ENCODE measurements at places on chromosomes 13 and 19. TPM values are rescaled to one million over a fixed set of nuclear protein-coding genes. Genes with fewer than 3 reads are reported as not detected.

The SIPA1L3 gene
- total RNA-seq: 16.7 TPM

The TMPRSS9 gene
- not detected for total RNA-seq

The FAAP24 gene
- total RNA-seq: 10.7 TPM

The CEACAM7 gene
- total RNA-seq: not detected

- H3K27ac ChIP-seq: no peak overlapping the region
- no peaks in the 10 kb centered on the region for H3K36me3 ChIP-seq
- no peaks in the 10 kb centered on the region for H3K27me3 ChIP-seq
- H3K4me1 ChIP-seq: no peaks in the 10 kb centered on the region
- H3K4me3 ChIP-seq: no peak overlapping the region
- DNase-seq: no peak
Measured at GRCh38 chr13:54449922-54450321, 1421.3 kb downstream of the OLFM4 start.

- H3K4me1 ChIP-seq: peaks cover 54% of the 10 kb centered on the region
- DNase-seq: no peak
- H3K36me3 ChIP-seq: peaks cover 45% of the 10 kb centered on the region
- no peaks in the 10 kb centered on the region for H3K27me3 ChIP-seq
- peak overlapping the region; percentile 95 for H3K4me3 ChIP-seq
Measured at GRCh38 chr19:39971380-39972035, 543 bp downstream of the PSMC4 start.

DNA sequence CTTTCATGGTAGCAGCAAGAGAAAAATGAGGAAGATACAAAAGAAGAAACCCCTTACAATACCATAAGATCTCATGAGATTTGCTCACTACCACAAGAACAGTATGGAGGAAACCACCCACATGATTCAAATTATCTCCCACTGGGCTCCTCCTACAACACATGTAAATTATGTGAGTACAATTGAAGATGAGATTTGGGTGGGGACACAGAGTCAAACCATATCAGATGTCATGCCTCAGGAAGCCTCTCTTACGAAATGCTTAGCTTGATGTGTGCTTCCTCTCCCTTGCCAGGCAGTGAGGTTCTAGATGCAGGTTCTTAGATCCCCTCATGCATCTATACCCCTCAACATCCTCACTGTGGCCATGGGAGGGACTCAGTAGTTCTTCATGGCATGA, 63.2 kb upstream of the RGCC start:
- no peaks in the 10 kb centered on the region for H3K36me3 ChIP-seq
- DNase-seq: no peak
- H3K4me1 ChIP-seq: no peaks in the 10 kb centered on the region

GRCh38 chr19:9362905-9363304, at the start of gene ZNF177:
TSS of gene ZNF177 (plus strand) at chr19:9363013. CDS start at chr19:9378312, 15,299 bp downstream.
- no peak for DNase-seq
- no peak within 1 kb of the TSS for H3K4me3 ChIP-seq
- H3K36me3 ChIP-seq: peaks cover 2% of the 10 kb centered on the region
- no peaks in the 10 kb centered on the region for H3K4me1 ChIP-seq
- no peaks in the 10 kb centered on the region for H3K27me3 ChIP-seq

- H3K4me1 ChIP-seq: no peaks in the 10 kb centered on the region
- no peak overlapping the region for H3K27ac ChIP-seq
- no peaks in the 10 kb centered on the region for H3K36me3 ChIP-seq
Measured at GRCh38 chr19:3441089-3441985, 39.0 kb downstream of the SMIM24 start.

DNA sequence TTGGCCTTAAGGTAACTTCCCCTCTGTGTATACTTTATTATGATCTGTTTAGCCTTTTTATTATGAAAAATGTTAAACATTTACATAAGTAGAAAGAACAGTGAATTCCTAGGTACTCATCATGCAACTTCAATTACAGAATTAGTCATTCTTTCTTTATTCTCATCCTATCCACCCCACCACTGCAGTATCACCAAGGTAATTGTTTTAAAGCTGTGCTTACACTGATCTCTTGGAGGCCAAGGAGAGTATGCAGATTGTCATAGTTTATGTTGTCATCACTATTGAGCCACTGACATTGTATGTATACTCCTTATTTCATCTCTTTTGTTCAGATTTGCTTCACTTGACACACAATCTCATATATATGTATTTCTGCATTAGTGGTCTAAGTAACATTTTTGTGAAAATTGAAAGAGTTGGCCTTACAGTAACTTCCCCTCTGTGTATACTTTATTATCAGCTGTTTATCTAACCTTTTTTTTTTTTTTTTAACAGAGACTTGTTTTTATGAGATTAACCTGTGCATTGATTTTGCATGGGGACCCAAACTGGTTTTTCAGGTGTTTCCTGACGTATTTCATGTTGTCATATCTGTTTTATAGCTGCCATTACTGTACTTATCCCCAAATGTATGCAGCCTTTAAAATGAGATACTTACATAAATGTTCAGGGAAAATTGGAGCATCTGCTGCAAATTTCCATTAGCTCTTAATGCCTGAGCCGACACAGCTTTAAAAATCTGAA, 4.5 kb downstream of the ZNF507 start:
- H3K4me1 ChIP-seq: peaks cover 68% of the 10 kb centered on the region
- peaks cover 63% of the 10 kb centered on the region for H3K36me3 ChIP-seq
- H3K4me3 ChIP-seq: no peak overlapping the region

GRCh38 chr19:17070421-17070820, 4.8 kb downstream of the HAUS8 start:
- H3K4me1 ChIP-seq: peaks cover 46% of the 10 kb centered on the region
- no peak overlapping the region for H3K4me3 ChIP-seq
- no peak overlapping the region for H3K27ac ChIP-seq
- peaks cover 34% of the 10 kb centered on the region for H3K36me3 ChIP-seq

- no peak for DNase-seq
- H3K27ac ChIP-seq: no peak overlapping the region
- no peaks in the 10 kb centered on the region for H3K27me3 ChIP-seq
Measured at GRCh38 chr13:92530364-92530763, 696.2 kb upstream of the GPC6 start.

DNA sequence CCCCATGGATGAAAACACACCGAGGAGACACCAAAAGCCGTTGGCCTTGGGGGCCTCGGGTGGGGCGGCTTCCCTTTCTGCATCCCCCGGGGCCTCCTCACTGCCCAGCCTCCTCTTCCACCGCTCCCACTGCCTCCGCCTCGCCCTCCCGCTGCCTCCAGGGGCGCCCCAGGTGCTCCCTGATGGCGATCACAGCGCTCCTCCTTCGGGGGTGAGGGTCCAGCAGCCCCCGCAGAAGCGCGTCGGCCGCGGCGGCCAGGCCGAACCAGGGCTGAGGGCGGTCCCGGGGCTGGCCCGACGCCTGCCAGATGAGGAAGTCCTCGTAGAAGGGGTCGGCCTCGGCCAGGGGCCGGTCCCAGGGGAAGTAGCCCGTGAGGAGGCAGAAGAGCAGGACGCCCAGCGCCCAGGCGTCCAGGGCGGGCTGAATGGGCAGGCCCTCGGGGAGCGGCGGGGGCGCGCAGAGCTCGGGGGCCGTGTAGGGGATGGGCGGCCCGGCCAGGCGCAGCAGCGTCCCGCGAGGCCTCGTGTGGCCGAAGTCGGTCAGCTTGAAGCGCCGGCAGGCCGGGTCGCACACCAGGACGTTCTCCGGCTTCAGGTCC, 7.2 kb downstream of the SBK2 start:
- peaks cover 2% of the 10 kb centered on the region for H3K27me3 ChIP-seq
- H3K4me1 ChIP-seq: no peaks in the 10 kb centered on the region
- DNase-seq: no peak
- H3K36me3 ChIP-seq: no peaks in the 10 kb centered on the region
- no peak overlapping the region for H3K4me3 ChIP-seq

DNA sequence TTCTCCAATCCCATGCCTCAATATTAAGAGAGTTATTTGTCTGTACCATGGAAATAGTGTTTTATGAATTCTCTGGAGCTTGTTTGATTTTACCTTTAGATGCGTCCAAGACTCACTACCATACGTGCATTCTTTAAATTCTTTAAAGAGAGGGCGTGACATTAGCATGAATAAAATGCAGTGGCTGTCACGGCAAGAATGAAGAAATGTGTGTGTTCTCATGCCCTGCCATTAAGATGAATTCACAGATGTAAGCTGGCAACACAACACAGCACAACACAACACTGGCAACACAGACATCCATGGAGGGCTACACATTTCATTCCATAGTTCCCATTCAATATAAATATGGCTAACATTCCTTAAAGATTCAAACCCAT, 213.4 kb downstream of the ENOX1 start:
- no peak overlapping the region for H3K27ac ChIP-seq
- H3K4me1 ChIP-seq: peaks cover 6% of the 10 kb centered on the region
- H3K27me3 ChIP-seq: peaks cover 5% of the 10 kb centered on the region
- no peaks in the 10 kb centered on the region for H3K36me3 ChIP-seq

- peaks cover 49% of the 10 kb centered on the region for H3K36me3 ChIP-seq
- no peaks in the 10 kb centered on the region for H3K27me3 ChIP-seq
- H3K4me1 ChIP-seq: peaks cover 4% of the 10 kb centered on the region
- DNase-seq: no peak
- H3K4me3 ChIP-seq: no peak overlapping the region
- H3K27ac ChIP-seq: no peak overlapping the region
Measured at GRCh38 chr19:43731846-43732245, 16.0 kb downstream of the IRGC start.
